ENCODE measurements at places on chromosomes 3 and 15.

- DNase-seq: no peak
These were observed at the start of gene ATP8B4 for GRCh38 chr15:50119063-50120040. Gene ATP8B4 (minus strand): TSS chr15:50119233. CDS start chr15:50106966, 12,267 bp downstream.

GRCh38 chr3:126456211-126456610, 19.5 kb downstream of the ZXDC start:
- no peak for DNase-seq

GRCh38 chr3:127209840-127210653, 17.1 kb downstream of the PRR23E start:
- DNase-seq: no peak

DNA sequence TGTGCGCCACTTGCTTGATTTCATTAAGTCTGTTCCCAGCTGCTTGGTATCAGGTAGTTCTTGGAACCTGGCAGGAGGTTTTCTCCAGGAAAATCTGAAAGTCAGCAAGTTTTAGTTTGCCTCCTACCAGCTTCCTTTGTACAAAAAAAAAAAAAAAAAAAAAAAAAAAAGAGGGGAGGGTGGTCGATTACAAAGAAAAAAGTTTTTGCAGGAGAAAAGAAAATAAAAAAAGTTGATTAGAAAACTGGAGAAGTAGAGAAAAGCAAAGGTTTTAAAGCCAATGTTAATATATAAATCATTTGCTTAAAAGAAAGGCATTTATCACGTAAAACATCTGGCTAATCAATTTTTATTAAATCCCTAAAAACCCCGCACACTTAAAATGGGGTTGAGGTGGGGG, 5.9 kb downstream of the EPHA3 start:
- no peak for DNase-seq

DNA sequence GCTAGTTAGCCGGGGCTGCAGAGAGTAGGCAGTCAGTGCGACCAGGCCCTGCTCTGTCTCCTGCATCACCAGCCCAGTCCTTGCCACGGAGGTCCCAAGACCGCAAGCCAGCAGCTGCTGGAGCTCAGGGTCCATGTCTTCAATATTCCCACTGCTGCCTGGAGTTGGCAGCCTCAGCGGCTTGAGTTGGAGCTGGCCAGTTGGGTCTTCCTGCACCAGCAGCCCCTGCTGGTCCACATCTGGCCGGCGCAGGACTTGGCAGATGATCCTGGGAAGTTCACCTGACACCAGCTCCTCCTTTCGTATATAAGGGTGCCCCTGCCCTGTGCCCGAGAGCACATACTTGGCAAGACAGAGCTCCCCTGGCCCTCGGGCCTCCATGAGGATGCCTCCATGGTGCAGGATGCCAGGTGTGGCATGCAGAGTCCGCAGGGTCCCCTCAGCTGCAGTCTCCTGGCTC, 5.7 kb downstream of the XIRP1 start:
- no peak for DNase-seq

- no peak for DNase-seq
These were observed 2.7 kb downstream of the CERS3 start for GRCh38 chr15:100526027-100526481.

GRCh38 chr15:46354443-46354842, 719.6 kb downstream of the SQOR start:
- DNase-seq: no peak

DNA sequence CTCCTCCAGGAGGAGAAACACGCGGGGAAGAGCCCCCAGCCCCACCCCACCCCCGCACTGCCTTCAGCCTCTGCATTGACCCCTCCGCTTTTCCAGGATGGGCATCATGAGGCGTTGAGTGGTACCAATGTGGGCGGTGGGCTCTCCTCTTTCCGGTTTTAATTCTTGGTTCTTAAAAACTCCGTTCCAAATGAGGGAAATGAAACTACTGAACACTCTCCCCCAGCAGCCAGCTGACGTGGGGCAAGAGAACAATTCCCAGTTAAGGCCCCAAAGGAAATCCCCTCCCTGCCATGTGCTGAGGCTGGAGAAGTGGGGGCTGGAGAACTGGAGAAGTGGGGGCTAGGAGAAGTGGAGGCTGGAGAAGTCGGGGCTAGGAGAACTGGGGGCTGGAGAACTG, 5.3 kb upstream of the NRROS start:
- DNase-seq: no peak
